ENCODE measurements at places on chromosomes 12 and 14.

DNA sequence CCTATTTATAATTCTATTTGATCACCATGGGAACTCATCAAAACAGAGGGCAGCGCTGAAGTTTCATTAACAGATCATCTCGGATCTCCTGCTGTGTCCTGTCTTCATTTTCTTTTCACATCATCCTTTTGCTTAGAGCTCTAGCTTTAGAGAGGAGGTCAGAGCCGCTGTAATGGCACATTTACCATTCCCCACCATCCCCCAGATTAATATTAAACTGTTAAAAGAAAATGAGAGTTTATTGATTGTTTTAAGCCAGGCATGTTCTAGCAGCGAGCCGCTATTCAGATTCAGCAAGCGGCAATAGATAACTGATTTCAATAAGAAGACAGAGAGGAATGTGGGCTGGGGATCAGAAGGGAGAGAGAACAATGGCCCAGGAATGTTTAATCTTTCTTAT lies 308.8 kb downstream of the EGLN3 start:
- DNase-seq: no peak

GRCh38 chr12:131381716-131382430 lies 329.0 kb upstream of the SFSWAP start:
- DNase-seq: no peak

- peak; percentile 65 for DNase-seq
These were observed 99.2 kb downstream of the SCARB1 start for GRCh38 chr12:124764451-124764850.

- DNase-seq: no peak
These were observed 313.0 kb downstream of the NAV3 start for GRCh38 chr12:78143717-78144116.

- peak; percentile 86 for DNase-seq
These were observed 27.0 kb upstream of the AKAP5 start for GRCh38 chr14:64438181-64438841.

DNA sequence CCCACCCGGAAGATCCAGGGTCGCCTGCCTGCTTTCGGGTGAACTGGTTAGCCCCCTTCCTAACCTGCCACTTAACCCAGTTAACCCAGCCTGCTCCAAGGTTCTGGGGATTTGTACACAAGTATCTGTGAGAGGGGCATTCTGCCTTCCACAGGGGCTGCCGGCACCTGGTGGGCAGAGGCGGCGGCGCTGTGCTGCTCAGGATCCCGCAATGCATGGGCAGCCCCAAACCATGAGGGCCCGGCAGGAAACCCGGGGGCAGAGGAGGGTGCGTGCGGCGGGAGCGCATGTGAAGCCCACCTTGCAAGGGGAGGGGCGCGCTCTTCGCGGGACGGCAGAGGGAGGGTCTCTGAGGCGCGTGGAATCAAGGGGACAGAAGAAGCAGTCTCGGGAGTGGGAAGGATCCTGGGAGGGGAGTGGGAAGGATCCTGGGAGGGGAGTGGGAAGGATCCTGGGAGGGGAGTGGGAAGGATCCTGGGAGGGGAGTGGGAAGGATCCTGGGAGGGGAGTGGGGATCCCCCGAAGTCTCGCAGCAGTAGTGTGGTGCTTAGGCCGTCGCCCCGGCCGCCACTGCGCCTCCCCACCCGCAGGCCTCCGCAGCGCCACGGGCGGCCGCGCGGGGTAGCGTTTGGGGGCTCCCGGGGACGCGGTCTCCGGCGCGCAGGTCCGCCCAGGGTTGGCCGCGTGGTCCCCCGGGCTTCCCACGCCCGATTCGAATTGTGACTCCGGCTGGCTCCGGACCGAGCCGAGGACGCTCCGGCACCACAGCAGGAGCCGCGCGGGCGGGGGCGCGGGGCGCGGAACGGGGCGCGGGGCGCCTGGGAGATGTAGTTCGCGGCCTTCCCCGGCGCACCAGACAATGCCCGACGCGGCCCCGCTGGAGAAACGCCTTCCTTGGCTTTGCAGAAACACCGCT lies 4.9 kb upstream of the MTA1 start:
- peak; percentile 81 for DNase-seq
